ENCODE measurements at places on chromosomes 4 and X.

GRCh38 chrX:3576886-3577501 is 136.5 kb downstream of the PRKX start:
- DNase-seq = no peak

- no peak for DNase-seq
These were observed 24.1 kb downstream of the SEC31A start for GRCh38 chr4:82866706-82867385.

- no peak for DNase-seq
These were observed 15.1 kb upstream of the CLDN24 start for GRCh38 chr4:183337349-183337748.

DNA sequence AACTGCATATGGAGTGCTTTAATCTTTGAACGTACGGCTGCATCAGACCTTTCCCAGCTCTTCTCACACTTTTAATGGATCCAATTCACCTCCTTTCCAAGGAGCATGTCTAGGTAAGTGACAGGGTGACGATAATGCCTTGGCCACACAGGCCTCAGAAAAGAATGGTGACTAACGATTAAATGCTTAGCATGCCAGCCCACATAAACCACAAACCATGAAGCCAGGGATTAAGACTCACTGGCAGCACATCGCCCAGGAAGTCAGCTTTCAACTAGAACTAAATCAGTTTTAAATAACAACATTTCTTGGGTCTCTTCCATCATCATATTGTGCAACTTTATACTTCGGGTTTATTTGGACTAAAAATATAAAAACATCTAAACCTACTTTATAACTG is 28.7 kb downstream of the INPP4B start:
- no peak for DNase-seq

DNA sequence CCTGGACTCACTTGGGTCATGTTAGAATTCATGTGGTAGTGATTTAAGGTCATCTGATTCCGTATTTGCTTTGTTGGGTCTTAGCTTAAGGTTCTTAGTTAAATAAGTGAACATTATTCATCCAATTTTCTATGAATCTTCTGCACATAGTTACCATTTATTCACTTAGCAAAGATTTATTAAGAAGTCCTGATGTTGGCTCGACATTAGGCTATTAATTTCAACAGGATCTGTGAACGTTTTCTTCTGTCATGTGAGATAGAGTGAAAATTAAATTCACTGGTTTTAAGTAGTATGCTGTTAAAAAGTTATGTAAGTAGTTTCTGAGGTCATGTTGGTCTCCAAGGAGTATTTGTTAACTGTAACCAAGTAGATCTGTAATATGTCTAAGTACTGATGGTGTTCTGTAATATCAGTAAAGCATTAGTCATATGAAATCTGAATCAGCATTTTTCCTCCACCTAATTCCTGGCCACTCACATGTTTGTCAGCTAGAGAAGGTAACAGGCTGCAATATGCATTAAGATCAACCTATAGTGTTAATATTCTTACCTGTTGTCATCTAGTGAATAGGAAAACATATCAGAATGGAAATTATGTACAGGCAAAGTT is 155.6 kb downstream of the PCDH7 start:
- no peak for DNase-seq

DNA sequence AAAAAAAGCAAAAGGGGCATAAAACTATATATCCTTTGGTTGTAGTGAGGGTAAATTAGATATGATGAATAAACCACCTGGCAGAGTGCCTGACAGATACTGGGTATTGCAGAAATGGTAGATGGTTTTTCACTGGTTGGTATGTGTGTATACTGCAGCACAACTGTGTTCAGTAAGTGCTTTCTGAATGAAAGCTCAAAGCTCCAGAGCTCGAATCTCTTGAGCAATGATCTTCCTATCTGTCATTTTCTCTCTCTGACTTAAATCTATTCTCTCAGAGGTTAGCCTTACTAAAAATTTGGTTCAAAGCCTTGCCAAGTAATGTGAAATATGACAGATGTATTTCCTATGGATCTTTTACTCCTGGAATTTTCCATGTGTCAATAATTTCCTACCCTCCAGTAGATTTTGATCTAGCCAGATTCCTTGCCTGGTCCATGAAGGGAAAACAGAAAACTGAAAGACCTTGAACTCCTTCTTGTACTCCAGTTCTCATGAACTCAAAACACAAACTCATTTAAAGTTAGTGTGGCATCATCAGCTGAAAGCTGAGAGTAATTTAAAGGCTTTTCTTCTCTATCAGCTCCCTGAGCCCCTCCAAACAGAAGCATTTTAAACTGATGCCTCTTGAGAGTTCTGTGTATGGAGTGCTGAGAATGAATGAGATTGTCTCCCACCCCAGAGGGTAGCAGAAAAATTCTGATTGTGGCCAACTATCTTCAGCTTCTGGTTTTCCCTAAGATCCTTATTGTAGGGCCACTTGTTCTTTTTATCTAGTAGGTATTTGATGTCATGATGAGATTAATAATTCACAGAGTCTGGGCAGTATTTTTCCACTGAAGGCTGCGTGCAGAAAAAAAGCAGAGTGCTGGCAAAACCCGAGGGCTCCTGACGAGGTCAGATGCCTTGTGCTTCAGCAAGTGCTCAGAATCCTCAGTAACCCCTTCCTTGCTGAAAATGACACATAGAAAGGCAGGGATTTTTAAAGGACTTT is 363.4 kb upstream of the BOD1L1 start:
- no peak for DNase-seq

GRCh38 chr4:85777908-85778631 is 303.1 kb downstream of the ARHGAP24 start:
- peak; percentile 24 for DNase-seq

DNA sequence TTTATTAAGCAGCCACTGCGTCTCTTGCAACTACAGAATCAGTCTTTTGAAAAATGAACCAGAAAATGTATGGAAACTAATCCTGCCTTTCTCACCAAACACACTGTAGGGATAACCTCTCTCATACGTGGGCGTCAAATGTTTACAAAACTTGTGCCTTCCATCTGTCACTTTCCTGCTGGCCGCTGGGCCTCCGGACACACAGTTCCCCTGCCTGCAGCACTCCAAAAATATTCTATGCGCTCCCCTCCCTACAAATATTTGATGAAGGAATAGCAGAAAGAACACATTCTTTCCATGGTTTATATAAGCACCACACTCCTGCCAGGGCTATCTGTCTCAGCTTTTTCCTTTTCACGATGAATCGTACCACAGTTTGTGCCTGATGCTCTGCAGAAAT is 14.9 kb upstream of the CYTL1 start:
- no peak for DNase-seq

- DNase-seq = peak; percentile 27
These were observed 25.0 kb upstream of the BCORL1 start for GRCh38 chrX:129957241-129958082.

DNA sequence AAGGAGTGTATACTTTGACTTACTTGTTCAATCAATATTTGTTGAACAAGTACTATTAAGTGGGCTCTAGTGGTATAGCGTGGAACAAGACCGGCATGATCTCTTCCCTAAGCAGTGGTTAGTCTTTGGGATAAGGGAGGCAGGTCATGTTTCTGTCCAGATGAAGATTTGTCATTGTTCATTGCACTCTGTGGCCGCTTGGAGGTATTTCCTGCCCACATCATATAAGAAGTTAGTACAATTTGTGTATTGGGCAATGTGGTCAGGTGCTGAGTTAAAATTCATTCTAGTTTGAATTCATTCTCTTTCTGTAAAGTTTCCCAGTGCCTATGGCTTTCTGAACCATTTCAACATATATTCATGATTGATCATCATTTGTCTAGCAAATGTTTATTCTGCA is 101.1 kb upstream of the SHISA3 start:
- no peak for DNase-seq

DNA sequence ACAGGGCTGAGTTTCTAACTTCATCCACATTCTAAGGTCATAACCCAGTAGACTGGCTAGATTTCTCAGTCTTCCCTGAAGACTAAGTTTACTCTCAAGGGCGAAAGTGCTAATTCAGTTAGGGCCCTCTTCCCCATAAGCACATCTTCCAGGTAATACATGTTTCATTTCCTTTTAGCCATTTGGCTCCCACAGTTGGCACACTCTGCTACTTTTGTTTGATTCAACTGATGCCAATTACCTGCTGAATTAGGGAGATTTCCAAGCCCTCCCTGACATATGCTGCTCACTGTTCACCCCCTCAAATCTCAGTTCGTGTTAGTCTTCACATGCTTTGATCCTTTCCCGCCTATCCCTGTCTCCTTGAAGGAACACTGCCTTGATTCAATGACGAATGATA is 17.0 kb upstream of the WDR17 start:
- DNase-seq = no peak

- no peak for DNase-seq
These were observed 104.0 kb upstream of the MBNL3 start for GRCh38 chrX:132592880-132593279.

Measured in GM12864 (cell line).